ENCODE measurements at places on chromosomes 13 and 19.

DNA sequence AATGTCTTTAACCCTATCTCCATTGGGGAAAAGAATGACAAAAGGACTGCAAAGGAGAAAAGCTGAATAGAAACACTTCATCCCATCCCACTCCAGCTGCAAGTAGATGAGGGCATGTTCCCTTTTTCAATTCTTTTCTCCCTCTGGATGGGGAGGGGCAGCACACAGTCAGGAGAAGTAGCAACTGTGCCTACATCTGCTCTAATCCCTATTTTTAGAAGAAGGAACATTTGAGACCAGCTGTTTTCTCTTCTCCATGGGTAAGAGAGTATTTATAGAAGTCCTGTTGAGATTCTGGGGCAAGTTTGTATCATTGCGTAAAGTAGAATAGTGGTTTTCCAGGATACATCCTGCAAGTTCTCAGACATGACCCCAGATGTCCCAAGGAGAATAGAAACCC lies 9.3 kb upstream of the GTF3A start:
- no peak for DNase-seq

DNA sequence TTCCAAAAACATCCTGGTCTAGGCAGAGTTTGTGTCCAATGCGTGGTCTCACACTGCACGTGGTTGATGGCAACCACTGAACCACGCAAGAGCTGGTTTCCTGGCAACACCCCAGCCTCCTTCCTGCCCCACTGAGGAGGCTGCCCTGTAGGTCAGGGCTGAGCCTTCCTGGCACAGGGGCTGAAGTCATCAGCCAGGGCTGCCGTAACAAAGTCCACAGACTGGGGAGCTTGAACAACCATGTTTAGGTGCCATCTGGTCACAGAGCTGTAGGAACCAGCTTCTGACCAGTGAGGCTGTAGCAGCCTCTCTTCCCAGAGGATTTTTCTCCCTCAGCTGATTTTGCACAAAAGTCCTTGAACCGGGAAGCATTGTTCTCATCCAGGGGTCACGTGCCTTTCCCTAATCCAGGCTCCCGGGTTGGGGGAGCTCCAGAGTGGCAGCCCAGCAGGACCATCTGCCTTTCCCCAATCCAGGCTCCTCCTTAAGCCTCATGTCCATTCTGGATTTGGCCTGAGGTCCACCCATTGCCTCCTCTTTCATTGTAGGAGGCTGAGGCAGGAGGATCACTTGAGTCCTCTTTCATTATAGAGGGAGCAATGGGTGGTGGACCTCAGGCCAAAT lies 53.9 kb downstream of the CHST8 start:
- no peak for DNase-seq

DNA sequence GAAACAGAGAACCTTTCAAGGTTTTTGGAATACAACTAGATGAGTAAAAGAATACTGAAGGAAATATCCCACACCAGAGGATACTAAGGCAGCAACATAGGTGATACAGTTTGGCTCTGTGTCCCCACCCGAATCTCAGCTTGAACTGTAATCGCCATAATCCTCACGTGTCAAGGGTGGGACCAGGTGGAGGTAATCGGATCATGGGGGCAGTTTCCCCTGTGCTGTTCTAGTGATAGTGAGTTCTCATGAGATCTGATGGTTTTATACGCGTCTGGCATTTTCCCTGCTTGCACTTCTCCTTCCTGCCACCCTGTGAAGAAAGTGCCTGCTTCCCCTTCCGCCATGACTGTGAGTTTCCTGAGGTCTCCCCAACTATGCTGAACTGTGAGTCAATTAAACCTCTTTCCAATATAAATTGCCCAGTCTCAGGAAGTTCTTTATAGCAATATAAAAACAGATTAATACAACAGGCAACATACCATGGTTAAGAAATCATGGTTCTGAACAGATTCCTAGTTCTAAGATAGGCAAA lies 97.0 kb downstream of the ABCC4 start:
- no peak for DNase-seq

DNA sequence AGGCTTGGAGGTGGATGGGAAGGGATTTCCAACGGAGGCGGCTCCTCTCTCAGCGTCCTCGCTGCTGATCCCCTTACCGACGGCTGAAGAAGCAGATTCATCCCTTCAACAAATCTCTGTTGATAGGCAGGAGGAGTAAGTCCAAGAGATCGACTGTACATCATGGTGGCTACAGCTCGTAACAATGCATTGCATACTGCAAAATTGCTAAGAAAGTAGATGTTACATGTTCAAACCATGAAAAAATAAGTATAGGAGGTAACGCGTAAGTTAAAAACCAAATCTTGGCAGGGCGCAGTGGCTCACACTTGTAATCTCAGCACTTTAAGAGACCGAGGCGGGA lies 468 bp upstream of the SLC39A3 start:
- DNase-seq, result no peak

DNA sequence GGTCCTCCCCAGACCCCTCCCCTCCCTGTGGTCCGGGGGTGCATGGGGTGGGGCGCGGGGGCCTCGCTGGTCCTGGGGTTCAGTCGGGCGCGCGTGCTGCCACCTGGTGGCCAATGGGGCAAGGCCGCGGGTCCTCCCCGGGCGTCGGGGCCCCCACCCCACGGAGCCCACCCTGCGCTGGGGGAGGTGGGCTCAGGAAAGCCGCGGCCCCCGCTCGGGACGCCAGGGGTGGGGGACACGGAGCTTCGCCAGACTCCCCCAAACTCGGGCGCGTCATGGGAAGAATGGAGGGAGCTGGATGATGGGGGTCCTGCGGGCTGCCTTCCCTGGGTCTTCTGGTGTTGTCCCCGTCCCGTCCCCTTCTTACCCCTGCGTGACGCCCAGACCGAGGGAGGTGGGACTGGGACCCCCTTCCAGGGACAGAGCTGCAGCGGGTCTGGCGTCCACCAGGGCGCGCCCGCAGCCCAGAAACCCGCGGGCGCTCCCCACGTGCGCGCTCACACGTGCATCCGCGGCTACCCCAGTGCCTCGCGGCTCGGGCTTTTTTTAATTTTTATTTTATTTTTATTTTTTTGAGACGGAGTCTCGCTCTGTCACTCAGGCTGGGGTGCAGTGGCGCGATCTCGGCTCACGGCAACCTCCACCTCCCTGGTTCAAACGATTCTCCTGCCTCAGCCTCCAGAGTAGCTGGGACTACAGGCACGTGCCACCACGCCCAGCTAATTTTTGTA lies 19.8 kb upstream of the TCF3 start:
- DNase-seq, result peak; percentile 40

GRCh38 chr19:30649934-30650614 lies 277.9 kb downstream of the ZNF536 start:
- DNase-seq, result no peak

- no peak for DNase-seq
Measured at GRCh38 chr13:114005206-114005724, 31.4 kb upstream of the C13orf46 start.

GRCh38 chr13:86813198-86813597 lies 858.0 kb upstream of the SLITRK5 start:
- no peak for DNase-seq

GRCh38 chr13:27336014-27336673 lies 65.5 kb downstream of the RASL11A start:
- DNase-seq, result no peak

DNA sequence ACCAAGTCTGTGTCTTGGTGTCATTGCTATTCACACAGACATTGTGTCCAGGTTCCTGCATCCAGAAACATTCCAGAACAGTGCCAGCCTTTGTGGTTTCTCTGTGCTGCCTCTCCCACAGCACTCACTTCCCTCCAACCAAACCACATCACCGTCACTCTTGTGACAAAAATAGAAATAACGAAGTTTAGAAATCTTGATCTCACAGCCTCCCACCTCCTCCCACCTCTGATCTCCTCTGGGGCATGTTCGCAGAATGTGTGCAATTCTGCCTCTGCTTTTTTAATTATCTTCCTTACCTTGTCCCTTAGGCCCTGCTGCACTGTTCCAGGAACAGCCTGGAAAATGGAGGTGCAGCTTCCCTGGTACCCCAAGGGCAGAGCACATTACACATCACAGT lies 8.7 kb upstream of the SERPINE3 start:
- DNase-seq, result no peak

DNA sequence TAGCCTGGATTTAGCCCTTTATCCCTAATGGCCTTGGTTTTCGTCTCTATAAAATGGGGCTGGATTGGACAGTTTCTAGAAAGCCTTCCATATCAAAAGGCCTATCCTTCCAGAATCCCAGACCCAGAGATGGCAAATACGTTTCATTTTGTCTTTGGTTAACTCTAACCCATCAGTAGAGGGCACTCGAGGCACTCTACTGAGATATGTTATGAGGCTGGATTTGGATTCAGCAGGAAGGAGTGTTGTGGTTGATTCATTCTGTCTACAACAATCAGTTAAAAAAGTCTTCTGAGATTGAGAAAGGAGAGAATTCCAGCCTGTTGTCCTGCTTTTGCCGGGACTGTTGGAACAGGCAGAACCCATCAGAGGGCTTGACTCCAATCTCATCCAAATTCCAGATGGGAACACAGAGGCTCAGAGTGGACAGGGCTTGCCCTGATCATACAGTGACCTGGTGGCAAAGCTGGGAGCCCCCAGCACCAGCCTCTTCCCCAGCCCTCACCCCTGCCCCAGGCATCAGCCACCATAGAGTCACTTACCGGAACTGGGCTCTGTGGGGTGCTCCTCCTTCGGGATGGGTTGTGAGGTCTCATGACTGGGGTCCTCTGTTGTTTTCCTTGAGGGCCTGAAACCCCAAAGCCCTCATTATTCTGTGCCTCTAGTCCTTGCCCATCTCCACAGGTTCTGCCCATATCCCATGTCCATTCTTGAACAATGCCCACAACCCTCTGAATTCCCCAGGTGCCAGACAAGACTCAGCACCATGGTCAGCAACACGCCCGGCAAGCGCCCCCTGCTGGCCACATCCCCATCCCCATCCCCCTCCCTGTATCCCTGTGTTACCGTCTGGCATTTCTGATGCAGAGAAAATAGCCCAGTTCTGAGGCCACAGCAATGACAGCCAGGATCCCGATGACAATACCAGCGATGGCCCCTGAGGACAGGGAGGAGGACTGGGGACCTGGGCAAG lies 12.3 kb upstream of the ZNF180 start:
- no peak for DNase-seq

GRCh38 chr19:47896773-47897172 lies 10.7 kb upstream of the SULT2A1 start:
- no peak for DNase-seq

DNA sequence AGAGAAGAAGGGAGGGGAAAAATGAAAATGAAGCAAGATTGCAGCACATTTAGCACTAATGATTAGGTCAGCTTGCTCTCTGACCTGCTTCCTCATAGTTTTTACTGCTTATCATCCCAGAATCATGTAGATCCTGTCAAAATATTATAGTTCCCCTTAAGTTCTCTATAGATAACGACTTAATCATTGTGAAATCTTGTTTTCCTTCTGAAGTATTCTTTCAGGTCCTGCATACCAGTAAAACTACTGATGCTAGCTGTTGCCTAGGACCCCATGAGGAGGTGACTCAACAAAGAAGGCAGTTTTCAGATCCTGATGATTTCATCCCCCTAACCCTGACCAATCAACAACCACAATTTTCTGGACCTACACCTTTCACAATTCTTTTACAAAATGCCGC lies 1131.7 kb downstream of the SLITRK5 start:
- no peak for DNase-seq

DNA sequence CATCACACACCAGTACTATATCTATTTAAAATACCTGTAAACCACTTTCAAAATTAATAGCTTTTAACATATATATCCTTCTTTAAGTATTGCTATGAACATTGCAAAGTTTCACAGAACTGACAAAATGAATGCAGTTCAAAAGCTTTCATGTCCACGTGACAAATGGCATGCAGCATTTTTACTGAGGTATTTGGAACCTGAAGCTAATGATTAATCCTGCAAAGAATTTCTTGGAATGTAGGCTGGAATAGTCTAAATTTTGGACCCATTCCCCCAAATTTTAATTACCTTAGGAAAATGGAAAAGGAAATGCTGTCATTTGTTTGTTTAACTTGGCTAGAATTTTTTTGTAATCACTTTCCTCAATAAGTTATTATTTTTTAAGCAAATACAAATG lies 423.8 kb upstream of the GPC6 start:
- DNase-seq, result no peak

DNA sequence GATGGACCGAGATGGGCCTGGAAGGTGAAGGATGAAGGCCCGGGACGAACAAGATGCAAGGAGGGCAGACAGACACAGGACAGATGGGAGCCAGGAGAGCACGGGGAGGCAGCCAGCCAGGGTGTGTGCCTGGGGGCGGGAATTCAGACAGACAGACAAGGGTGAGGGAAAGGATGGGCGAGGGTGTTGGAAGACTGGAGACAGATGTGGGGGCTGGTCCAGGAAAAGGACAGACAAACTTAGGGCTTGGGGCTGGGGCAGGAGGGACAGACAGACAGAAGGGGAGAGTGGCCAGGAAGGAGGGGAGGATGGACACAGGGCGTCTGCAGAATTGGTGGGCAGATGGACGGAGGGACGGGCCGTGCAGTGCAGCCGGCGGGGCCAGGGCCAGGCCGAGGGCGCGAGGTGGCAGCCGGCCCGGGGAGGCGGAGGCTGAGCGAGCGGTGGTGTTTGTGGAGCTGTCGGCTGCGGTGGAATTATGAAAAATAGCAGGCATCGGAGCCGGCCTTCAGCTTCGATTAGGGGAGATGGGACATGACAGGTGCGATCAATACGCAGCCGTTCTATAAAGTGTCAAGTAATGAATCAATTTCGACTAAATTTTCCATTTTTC lies 4.6 kb upstream of the ERFL start:
- DNase-seq, result no peak

- DNase-seq, result no peak
Measured at GRCh38 chr13:92175330-92175729, 776.9 kb downstream of the GPC5 start.

DNA sequence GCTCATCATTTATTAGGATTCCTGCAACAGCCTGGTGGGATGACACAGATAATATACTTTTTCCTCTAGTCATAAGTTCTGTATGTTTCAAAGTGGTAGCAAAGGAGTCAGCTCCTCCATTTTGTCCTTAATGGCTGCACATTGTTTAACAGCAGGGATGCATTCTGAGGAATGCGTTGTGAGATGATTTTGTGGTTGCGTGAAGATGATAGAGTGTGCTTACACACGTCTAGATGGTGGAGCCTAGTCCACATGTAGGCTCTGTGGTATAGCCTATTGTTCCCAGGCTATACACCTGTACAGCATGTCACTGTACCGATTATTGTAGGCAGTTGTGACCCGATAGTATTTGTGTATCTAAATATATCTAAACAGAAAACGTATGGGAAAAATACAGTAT lies 4.6 kb downstream of the SMARCA4 start:
- no peak for DNase-seq

DNA sequence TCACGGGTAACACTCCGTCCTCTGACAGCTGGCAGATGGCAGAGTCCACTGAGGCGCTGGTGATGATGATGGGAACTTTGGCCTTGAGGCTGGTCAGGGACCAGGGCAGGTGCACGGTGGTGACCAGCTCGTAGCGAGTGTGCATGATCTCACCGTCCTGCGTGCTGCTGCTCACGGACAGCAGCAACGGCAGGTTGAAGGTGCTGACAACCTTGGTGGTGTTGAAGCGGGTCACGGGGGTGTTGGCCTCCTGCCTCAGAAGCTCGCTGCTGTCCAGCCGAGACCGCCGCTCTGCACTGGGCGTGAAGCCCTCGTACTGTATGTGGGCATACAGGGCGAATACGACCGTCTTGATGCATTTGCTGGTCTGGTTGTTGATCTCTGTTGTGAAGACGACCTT lies 11.6 kb downstream of the ARRDC5 start:
- no peak for DNase-seq

GRCh38 chr19:39481229-39481545 lies 549 bp downstream of the TIMM50 start:
- no peak for DNase-seq

Measured in activated CD8-positive, alpha-beta memory T cell treated with anti-CD3 and anti-CD28 coated beads for 4 hours (primary cell).